ENCODE measurements at places on chromosomes 11 and 22.

DNA sequence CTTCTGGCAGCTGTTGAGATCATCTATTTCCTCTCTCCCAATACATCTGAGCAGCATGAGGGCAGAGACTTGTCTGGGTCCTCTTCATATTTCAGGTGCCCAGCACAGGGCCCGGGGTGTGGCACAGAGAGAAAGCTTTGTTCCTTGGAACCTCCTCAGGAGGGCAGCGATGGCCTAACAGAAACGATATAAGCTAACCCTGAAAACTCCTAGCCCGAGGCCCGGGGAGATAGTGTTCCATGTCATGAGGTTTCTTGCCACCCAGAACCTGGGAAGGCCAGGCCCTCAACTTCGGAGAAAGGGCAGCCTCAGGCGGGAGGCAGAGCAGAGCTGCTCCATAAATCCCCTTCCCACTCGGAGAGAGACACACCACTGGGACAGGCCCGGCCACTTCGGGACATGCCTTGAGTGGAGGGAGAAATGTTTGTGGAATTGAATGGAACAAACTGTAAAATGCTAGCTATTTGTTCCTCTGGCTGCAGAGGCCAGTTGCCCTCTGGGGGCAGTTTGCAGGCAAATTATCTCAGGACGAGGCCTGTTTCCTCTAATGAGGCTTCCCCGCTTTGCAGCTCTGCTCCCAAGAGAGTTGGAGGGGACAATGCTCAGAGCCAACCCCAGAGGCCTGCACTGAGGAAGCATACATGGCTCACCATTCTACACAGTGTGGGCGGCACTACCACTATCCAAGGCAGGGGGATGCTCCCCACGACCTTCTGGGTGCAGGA, 11.6 kb downstream of the ARRB1 start:
- no peak for DNase-seq

DNA sequence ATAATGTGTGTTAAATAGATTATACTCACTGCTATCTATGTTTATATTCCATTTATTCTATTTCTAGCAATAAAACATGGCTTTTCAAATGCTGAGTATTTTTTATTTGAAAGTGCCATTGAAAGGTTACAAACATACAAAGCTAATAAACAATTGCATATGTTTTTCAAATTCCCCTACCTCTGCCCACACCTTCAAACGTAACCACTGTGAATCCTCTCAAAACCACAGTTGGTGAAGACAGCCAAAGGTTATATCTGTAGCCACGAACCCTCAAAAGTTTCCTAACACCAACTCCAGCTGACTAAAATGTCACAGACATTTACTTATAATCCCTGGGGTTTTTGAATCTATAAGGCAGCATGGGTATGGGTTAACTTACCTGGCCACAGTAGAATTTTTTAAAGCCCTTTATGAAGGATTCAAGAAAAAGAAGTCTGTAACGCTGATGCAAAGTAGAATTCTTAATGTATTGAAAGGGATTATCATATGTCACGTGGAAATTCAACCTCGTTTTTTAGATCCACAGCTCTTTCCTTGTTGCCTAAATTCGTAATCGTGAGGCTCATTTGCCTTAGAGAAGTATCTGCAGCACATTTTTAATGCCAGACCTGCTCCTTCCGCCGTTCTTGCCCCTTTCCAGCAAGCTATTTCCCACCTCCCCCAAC, 122.5 kb upstream of the ZC3H12C start:
- no peak for DNase-seq

- DNase-seq, result no peak
Measured at GRCh38 chr22:18983120-18983651, 47.1 kb upstream of the PRODH start.

DNA sequence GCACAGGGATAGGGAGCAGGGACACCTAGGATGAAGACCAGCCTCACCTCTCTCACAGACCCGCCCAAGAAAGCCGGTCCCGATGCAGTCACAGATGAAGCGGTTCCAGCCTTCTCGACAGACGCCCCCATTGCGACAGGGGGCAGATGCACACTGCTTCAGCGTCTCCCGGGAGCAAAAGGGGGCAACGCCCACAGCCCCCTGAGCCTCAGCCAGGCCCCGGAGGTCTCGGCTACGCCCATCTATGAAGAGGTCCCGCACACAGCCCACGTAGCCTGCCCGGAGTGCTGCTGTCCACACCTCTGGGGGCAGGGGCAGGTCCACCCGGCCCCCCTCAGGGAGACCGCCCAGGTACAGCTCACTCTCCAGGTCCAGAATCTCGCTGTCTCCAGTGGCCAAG, 62.3 kb downstream of the NRXN2 start:
- DNase-seq, result no peak

DNA sequence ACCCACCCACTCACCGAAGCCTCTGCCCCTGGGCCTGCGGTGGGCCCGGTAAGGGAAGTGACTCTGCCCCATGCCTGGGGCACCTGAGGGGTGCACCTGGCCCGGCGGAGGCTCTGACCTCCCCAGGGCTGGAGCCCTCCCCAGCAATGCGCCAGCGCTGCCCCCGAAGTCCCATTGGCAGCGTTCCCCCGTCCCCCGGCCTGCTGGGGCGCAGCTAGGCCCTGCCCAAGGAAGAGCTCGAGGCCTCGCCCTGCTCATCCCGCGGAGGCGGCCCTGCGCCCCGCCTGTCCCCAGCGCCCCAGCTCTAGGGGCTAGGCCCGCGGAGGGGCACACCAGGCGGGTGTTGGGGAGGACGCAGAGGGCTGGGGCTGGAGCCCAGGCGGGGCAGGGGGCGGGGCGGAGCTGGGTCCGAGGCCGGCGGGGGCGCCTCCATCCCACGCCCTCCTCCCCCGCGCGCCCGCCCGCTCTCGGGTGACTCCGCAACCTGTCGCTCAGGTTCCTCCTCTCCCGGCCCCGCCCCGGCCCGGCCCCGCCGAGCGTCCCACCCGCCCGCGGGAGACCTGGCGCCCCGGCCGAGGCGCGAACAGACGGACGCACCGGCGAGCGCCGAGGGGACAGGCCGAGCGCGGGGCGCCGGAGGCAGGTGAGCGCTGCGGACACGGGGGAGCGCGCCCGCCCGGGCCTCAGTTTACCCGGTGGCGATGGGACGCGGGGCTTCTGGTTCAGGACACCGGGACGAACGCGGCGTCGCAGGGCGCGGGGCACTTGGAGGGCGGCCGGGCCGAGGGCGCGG, at the start of gene EPS8L2:
Gene EPS8L2, plus strand, starts transcription at position 586 of the 793 bp plus-strand sequence. CDS start 3,177 bp downstream, outside the sequence.
- peak; percentile 59 for DNase-seq

- no peak for DNase-seq
Measured at GRCh38 chr11:14119357-14119756, 156.8 kb downstream of the SPON1 start.

Measured in ACHN (cell line).